MM.1S (cell line): ENCODE measurements at places on chromosomes 2 and 18.

- no peak for DNase-seq
Measured at GRCh38 chr2:85015653-85016360, 44.8 kb downstream of the KCMF1 start.

GRCh38 chr2:111105926-111106325 lies 14.8 kb upstream of the BCL2L11 start:
- no peak for DNase-seq

DNA sequence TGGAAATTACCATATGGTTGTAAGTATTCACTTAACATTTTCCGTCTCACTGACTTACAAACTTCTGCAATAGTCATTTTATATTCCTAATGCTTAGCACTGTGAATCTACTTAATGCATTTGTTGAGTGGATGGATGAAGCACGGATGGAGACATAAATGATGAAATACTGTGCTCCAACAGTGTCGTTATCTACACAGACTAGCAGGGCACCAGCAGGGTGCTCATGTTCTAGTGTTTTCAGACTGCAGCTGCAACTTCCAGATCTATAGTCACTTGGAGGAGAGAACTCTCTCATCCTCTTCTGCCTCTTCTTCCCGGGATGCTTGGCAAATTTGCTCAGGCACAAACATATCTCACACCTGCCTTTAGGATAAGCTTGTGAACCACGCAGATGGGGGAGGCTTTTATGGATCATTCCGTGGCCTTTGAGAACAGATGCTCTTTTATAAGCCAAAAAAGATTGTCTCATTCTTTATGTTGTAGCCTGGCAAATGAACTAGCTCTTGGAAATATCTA lies 797.7 kb downstream of the MBD2 start:
- no peak for DNase-seq

GRCh38 chr2:57461624-57462023 lies 585.0 kb upstream of the VRK2 start:
- no peak for DNase-seq

DNA sequence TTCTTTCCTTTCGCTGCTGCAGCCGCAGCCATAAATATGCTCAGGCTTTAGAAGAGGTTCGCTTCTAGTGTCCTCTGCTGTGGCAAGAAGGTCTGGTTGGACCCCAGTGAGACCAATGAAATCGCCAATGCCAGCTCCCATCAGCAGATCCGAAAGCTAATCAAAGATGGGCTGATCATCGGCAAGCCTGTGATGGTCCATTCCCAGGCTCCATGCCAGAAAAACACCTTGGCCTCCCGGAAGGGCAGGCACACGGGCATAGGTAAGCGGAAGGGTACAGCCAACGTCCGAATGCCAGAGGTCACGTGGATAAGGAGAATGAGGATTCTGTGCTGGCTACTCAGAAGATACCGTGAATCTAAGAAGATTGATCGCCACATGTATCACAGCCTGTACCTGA lies 2.6 kb upstream of the CATIP start:
- DNase-seq = no peak

GRCh38 chr2:121748202-121748601 lies 7.2 kb upstream of the TSN start:
- peak; percentile 35 for DNase-seq

DNA sequence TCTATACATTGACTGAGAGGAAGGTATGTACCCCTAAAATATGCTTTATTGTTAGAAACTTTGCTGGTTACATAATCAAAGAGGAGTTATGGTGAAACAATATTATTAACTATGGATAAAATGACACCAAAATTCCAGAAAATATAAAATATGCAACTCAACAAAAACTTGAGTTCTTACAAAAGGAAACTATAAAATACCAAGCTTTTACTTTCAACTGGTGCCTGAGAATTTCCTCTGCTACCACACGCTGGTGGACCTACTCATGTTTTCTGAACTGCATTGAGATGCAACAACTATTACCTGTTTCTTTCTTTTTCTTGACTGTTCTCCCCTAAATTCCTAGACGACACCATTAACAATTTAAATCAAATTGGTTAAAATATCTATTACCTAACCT lies 8.2 kb upstream of the NFE2L2 start:
- DNase-seq = peak; percentile 25

DNA sequence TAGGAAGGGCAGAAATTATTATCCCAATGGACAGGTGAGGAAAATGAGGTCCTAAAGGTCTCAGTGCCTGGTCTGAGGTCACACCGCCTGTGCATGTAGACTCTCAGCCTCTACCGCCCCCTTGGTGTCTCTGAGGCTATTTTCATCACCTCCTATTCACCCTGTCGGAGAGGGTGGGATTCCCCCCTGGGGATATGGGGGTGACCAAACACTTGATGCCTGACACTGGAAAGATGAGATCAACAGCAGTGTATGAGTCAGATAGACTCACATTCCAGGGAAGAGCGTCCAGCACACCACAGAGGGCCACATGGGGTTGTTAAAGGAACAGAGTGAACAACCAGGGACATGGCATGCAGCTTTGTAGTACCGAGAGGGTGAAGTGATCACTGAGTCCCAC lies 199.7 kb downstream of the SMAD2 start:
- DNase-seq = no peak

DNA sequence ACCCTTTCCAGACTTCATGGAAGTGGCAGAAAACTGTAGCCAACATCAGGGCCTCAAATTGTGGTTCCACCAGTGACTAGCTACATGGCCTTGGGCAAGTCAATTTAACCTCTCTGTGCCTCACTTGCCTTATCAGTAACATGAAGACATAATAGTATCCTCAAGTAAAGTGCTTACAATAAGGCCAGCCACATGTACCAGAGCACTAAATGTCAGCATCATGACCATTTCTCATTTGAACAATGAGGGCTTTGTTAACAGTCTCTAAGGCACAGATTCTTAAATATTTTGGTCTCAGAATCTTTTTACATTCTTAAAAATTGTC lies 5.8 kb upstream of the KCMF1 start:
- no peak for DNase-seq

- DNase-seq = no peak
Measured at GRCh38 chr2:55954306-55955035, 30.9 kb upstream of the EFEMP1 start.

DNA sequence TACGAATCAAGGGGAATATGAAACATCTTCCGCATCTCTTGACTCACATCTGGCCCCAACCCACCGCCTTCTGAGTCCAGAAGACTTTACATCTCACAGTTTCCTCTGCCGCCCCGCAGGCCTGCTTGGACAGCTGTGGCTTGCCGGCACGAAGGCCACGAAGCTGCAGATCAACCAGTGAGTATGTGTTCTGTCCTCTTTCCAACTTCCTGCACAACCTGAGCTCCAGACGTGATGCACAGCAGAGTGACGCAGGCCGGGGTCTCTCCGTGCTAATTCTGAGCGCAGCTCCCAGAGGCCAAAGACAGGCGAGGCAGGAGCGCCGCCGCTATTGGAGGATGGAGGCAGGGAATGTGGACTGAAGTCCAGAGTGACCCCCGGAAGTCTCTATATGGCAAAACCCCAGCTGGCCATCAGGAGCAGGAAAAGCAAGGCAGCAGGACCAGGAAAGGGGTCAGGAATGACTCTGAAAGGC lies 93.5 kb downstream of the ZCCHC2 start:
- DNase-seq = no peak

DNA sequence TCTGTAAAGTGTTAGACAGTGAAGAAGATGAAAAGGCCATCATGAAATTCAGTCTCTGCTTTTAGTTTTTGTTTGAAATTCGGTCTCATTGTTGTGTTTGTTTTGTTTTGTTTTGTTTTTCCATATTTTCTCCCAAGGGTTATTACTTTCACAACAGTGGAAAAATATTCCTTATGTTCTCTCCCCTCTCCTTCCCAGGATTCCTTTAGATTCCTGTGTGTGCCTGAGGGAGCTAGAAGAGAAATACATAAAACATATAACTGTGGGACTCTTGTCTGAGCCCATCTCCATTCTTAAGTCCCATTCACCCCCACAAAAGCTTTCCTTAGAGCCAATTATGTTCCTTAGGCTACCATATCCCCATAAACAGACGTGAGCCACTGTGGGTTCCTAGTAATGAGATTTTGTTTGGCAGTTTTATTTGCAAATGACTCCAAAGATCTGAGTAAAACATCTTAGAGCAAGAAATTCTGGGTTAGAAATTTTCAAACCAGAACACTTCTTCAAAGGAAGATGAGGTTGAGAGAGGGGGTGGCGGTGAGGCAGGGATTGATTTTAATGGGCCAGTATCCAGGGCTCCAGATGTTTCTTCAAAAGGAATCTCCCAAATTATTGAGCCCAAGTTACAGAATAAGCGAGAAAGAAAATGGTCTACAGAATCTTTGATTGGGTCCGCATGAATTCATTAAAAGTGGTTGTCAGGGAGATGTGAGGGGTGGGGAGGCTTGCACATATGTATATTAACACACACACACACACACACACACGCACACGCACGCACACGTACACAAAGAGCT lies 157.8 kb upstream of the TNP1 start:
- no peak for DNase-seq

GRCh38 chr2:95021023-95021416 lies 4.5 kb upstream of the MAL start:
- no peak for DNase-seq

GRCh38 chr2:201837824-201838431 lies 31.6 kb downstream of the CDK15 start:
- peak; percentile 52 for DNase-seq

GRCh38 chr18:7666195-7666776 lies 99.2 kb downstream of the PTPRM start:
- DNase-seq = no peak

- no peak for DNase-seq
Measured at GRCh38 chr18:13261661-13262357, 43.2 kb downstream of the LDLRAD4 start.

DNA sequence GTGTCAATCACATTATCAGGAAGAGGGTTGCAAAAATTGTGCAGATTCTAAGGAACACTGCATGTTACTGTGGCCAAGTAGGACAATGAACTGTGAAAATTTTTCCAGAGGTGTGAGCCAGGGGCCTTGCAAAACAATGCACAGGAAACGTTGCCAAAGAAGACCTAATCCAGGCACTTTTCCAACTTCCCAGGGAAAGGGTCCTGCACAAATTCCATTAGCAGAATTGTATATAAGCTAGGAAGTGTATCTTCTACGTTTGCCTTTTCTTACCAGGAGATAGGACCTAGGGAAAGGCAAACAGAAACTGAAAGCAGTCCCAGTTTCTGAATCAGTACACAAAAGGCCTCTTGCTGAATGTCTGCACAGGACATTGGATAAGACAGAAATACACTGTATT lies 1888.3 kb upstream of the CELF4 start:
- DNase-seq = peak; percentile 17

GRCh38 chr2:24466871-24467870 lies 23.9 kb upstream of the NCOA1 start:
- DNase-seq = no peak

GRCh38 chr2:235966396-235966795 lies 201.8 kb downstream of the GBX2 start:
- no peak for DNase-seq

DNA sequence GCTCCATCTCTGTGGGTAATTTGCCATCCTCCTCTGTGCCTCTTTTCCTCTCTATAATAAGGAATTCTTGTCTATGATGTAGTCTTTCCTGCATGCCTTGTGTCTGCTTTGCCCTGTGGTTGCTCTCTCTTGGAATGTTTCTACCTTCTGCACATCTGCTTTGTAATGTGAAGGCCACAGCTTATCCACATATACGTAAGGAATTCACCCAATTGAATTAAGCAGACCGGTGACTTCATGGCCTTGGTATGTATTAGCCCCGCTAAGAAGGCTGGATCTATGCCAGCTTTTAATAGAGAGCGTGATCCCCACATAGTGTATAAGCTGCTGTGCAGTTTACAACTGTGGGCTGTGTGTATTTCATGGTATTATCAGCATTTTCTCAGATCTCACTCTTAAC lies 274.7 kb downstream of the RNF144A start:
- no peak for DNase-seq

GRCh38 chr2:236688563-236689392 lies 119.2 kb downstream of the ACKR3 start:
- DNase-seq = no peak

GRCh38 chr2:223669453-223670225 lies 67.5 kb upstream of the SCG2 start:
- DNase-seq = no peak

- no peak for DNase-seq
Measured at GRCh38 chr18:37160038-37160820, 331.3 kb downstream of the KIAA1328 start.

DNA sequence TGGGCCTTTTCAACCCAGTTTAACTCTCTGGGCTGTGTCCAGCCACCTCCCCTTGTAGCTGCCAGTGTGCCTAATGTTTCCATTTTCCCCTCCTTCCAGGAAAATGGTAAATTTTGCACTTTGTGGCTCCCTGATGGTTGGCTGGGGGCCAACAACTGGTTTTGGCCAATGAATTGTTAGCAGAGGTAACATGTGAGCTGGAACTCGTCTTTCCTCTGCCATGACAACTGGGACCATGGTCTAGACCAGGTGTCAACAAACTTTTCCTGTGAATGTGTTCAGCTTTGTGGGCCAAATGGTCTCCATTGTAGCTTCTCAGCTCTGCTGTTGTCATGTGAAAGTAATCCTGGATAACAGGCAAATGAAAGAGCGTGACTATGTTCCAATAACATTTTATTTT lies 87.2 kb downstream of the DDX1 start:
- DNase-seq = no peak

GRCh38 chr2:70558195-70558808 lies 4.7 kb upstream of the TGFA start:
- no peak for DNase-seq

DNA sequence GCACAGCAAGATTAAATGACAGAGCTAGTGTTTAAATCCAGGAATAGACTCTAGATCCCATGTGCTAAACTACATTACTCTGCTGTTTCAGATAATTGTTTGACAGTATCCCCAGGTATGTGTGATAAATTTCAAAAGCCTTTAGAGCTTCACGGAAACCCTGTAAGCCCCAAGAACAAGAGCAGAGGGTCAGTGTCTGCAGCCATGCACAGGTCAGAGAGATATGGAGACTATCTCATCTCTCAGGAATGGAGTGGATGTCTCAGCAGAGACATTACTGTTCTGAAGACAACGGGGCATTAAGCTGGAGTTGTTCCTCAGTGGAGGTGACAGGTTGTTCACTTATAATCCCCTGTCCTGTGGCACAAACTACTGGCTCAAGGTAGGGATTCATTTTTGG lies 139.1 kb upstream of the FOSL2 start:
- no peak for DNase-seq

- no peak for DNase-seq
Measured at GRCh38 chr2:222526480-222527277, 102.3 kb downstream of the SGPP2 start.

- no peak for DNase-seq
Measured at GRCh38 chr2:30348825-30349224, 98.2 kb upstream of the LCLAT1 start.

GRCh38 chr2:118239284-118239683 lies 151.0 kb downstream of the INSIG2 start:
- DNase-seq = no peak
